ENCODE measurements at places on chromosomes 4 and X.

- no peak for DNase-seq
Measured at GRCh38 chr4:174526731-174527130, 4.4 kb upstream of the HPGD start.

GRCh38 chrX:132257116-132257515 lies 37.9 kb upstream of the RAP2C start:
- DNase-seq: no peak

DNA sequence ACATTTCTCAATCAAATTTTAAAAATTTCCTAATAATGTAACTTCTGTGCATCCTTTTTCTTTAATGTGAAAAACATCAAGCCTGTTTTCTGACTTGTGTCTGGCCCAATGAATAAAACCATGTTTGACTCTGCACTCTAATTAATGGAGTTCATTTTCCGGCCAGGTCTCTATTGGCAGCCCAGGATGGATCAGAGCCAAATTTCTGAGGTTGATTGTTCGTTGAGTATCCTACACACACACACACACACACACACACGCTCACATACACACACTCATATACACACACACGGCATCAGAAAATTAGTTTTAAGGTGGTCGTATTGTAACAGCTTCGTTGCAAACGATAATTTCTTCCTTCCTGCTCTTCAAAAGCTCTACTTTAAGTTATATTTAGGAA lies 28.9 kb upstream of the TLL1 start:
- DNase-seq: no peak

DNA sequence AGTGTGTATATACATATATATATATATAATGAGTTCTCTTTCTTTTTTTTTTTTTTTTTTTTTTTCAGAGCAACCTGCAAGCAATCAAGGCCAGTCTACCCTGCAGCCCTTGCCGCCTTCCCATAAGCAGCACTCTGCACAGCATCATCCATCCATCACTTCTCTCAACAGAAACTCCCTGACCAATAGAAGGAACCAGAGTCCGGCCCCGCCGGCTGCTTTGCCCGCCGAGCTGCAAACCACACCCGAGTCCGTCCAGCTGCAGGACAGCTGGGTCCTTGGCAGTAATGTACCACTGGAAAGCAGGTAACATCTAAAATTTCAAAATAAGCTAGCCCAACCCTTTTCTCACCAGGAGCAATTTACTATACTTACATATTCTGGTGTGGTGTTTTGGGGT lies 316.3 kb downstream of the DCTD start:
- no peak for DNase-seq

- DNase-seq: no peak
Measured at GRCh38 chrX:25034889-25035288, 19.1 kb upstream of the ARX start.

DNA sequence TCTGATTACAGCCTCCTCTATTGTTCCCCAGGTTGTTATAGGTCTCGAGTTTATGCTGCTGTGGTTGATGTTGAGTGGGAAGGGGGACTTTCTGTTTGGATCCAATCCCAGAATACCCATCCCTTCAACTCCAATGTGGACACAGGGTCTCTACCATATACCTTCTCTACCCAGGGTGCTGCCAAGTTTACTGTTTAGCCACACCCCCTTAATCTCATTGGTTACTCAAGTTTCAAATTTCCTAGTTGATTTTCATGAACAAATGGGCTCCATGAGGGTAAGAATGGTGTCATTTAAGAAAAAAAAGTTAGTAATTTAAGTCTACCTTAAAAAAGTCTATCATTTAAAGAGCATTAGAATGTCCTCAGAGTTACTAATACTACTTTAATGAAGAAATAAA lies 3.6 kb upstream of the SPP1 start:
- DNase-seq: no peak

GRCh38 chrX:92247076-92247475 lies 467.9 kb downstream of the PCDH11X start:
- DNase-seq: peak; percentile 19

GRCh38 chr4:48051078-48051477 lies 34.5 kb downstream of the NIPAL1 start:
- DNase-seq: no peak

DNA sequence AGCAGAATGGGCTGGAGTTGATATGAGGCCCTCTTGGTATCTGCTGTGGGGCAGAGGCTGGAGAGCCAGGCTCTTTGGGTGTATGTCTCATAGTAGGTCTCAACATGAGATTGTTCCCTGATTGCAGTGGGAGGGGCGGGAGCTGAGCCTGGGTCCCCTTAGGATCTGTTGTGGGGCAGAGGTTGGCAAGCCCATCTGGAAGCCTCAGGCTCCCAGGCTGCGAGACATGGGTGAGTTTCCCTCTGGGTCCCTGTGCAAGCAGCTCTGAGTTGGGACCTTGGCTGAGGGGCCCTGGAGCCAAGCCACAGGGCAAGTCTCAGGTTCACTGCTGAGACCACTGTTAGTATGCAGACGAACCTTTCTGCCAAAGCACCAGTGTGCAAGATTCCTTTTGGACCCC lies 201.9 kb downstream of the ARHGAP10 start:
- DNase-seq: no peak

DNA sequence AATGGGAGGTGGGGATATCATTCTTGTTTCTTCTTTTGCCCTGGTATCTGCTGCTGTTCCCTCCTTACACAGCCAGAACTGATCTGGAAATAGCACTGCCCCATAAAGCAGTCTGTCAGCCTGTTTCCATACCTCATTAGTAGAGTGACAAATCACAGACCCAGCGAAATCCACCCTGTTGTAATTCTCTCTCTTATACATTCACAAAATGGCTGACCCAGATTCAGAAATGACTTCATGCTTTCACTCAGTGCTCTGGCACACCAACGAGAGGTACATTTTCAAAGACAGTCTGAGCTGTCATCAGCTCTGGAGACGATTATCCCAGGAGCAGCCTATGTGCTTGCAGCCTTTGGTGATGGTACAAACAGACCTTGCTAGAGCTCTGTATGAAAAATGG lies 164.6 kb downstream of the AFF2 start:
- DNase-seq: no peak

- DNase-seq: no peak
Measured at GRCh38 chr4:56080384-56080783, 131.6 kb downstream of the CEP135 start.

DNA sequence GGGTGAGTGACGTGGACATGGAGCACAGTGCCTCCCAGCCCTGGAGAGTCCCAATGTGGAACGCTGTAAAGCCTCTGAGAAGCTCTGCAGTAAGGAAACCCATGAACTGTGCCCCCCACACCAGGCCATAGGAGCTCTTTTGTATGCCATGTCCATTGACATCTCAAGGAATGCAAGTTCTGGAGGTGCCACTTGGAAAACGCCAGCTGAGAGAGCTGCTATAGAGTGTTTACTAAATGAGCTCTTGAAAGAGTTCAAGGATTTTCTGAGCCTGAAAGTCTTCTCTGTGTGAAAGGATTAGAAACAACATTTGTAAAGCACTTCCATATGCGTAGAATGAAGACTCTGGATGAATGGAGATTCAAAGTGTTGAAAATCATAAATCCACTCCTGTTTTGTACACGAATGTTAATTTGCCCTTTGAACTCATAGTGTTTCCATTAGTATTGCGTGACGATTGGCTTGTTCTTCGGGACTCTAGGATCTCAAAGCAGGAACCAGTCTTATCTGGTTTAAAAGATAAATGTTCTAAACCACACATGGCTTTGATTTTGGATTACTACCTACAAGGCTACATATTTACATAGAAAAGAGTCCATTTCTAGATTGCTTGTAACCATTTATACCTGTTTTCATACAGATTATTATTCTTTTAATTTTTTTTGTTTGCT lies 41.8 kb upstream of the STOX2 start:
- DNase-seq: no peak

- DNase-seq: no peak
Measured at GRCh38 chr4:54218736-54219135, 10.4 kb upstream of the PDGFRA start.

- no peak for DNase-seq
Measured at GRCh38 chr4:25007598-25007997, 23.1 kb downstream of the LGI2 start.

- no peak for DNase-seq
Measured at GRCh38 chrX:49153467-49153866, 9.1 kb upstream of the MAGIX start.

DNA sequence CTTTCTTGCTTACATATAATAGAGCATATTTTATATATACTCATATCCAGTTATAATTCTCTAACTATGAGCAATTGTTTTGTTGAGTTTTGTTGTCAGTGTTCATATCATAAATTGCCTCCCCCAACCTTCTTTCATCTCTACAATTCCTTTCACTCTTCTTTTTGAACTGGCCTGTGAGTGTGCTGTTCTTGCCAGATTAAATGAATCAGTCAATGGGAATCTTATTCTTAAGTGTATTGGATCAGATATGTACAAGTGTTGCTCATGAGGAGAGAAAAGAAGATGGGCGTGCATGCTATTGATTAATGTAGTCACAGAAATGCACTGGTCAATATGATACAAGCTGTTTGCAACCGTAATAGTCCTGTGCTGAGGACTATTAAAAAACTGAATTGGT lies 728.1 kb upstream of the MAGEB2 start:
- no peak for DNase-seq

DNA sequence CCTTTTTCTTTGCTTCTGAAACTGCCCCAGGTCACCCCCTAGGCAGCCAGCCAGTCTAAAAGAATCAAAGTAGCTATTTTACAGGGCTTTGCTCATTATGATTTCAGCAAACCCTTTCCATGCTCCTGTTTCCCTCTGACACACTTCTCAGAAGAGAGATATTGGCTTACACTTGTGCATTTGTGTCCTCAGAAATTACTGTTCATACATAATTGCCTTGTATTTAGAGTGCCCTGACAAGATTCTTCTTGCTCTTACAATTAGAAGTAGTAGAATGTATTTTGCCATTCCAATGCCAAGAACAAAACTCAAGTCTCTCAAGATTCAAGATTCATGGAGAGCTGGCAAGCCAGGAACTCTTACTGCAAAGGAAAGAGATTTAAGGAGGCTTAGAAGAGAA lies 531.0 kb upstream of the ZFP42 start:
- no peak for DNase-seq

- DNase-seq: no peak
Measured at GRCh38 chr4:8707045-8707781, 114.6 kb downstream of the CPZ start.

- no peak for DNase-seq
Measured at GRCh38 chr4:182768838-182769237, 148.3 kb downstream of the DCTD start.

GRCh38 chrX:69503782-69504625 lies at the start of gene NALF2:
NALF2 (plus strand) TSS chrX:69504326; CDS start chrX:69505283, 957 bp downstream.
- DNase-seq: peak; percentile 13

- DNase-seq: no peak
Measured at GRCh38 chr4:4457803-4458553, 71.1 kb downstream of the NSG1 start.

- DNase-seq: no peak
Measured at GRCh38 chrX:125205133-125205917, 114.3 kb upstream of the TEX13C start.

GRCh38 chrX:84475101-84475500 lies 27.2 kb downstream of the HDX start:
- no peak for DNase-seq

DNA sequence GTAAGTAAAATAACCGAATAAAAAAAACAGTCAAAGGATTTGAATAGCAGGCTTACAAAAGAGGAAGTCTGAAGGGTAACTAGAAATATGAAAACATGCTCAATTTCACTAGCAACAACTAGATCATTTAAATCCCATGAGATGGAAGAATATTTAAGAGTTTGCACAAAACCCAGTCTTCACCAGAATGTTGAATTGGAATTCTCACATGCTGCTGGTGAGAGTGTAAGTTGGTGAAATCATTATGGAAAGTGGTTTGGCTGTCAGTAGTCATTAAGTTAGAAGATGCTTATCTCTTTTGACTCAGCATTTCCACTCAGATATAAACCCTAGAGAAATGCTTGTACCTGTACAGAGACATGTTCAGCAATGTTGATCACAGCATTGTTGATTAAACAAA lies 110.1 kb downstream of the PGRMC2 start:
- DNase-seq: no peak

DNA sequence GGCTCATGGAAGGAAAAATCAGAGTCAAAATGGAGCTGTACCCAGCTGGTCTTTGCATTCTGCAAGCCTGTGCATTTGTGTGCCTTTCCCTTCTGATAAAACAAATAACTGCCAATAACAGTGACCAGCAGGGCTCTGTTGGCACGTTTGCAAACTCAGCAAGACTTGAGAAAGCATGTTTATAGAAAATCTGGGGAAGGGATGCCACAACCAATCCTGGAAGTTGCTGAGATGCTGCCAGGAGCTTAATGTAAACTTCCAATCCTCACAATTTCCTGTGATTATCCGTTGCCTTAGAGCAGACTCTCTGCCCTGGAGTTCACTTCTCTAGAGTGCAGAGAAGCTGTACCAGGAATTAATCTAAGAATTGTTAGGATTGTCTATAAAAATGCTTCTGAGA lies 6.9 kb upstream of the ANXA3 start:
- DNase-seq: no peak

DNA sequence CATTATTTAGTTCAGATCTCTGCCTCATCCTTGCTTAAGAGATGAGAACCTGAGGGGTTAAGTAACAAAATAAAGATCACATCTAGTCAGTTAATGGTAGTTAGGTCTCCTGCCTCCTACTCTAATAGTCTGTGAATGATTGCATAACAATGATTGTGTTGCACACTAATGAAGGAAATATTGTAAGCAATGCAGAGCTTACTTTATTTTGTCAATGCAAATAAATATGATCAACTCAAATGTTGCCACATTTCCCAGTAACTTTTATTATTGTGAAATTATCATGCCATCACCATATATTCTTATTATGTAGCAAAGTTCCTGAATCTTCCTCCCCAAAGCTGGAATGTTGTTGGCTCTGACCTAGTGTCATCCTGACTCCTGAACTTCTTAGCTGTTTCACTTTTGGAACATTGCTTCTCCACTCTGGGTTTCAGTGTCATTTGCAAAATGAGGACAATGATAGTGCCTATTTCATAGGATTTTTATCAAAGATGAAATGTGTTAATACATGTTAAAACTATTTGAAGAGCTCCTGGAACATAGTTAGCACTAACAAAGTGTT lies 17.0 kb upstream of the GABRA4 start:
- DNase-seq: no peak

DNA sequence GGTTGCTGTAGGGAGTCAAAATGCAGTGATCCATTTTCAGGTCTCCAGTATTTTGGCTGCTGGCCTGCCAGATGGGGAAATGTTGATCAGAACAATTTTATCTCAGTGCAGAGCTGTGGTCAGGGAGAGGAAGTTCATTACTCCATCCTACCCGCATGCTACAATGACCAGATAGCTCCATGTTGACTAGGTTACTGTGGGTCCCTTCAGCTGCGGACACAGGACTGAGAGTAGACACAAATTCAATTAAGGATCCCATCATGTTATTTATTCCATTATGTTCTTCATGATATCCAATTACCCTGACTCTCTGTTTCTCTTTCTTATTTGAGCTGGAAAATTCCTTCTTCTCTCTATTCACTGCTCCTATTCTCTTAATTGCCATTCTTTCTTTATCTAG lies 16.3 kb downstream of the SYNPO2 start:
- DNase-seq: no peak

- no peak for DNase-seq
Measured at GRCh38 chrX:118286066-118286762, 59.7 kb upstream of the WDR44 start.

- DNase-seq: no peak
Measured at GRCh38 chrX:152831391-152831790, 528 bp downstream of the NSDHL start.

All from HS-5 (cell line).